Activated T-helper 1 cell treated with anti-CD3 and anti-CD28 coated beads, Interleukin-12 subunit alpha, Interleukin-12 subunit beta, Interleukin-2, Interleukin-4 antibody, amounts not matched to agents 30 ng/mL and 10 ng/mL and 1 ng/mL, durations not matched to agents 14 hours and 24 hours and 36 hours (primary cell): ENCODE measurements at places on chromosomes 7 and 10. TPM values are rescaled to one million over a fixed set of nuclear protein-coding genes. Genes with fewer than 3 reads are reported as not detected.

The LRRC18 gene
- total RNA-seq: not detected in 2 replicates

The PNLIPRP2 gene
- not detected in 2 replicates for total RNA-seq

The TLX1 gene
- not detected in 2 replicates for total RNA-seq

DNA sequence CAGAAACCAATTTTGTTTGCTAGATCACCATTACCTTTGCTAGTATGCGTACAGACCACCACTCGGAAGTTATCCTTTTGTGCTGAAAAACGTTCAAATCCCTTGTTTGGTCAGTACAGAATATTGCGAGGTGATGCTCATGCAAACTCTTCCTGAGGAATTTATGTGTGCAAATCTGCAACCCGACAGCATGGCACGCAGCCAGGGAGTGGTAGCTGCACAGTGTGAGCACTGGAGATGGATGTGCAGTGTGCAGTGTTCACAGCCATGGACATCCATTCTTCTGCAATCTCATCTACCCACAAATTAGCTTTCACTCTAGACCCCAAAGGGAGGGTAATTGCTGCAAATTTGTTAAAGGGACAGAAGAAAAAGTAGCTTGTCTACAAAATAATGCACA is 72.2 kb downstream of the CACUL1 start:
- peaks cover 11% of the 10 kb centered on the region for H3K36me3 ChIP-seq
- H3K4me3 ChIP-seq: no peak overlapping the region
- no peak for DNase-seq
- H3K27me3 ChIP-seq: no peaks in the 10 kb centered on the region
- no peak overlapping the region for H3K27ac ChIP-seq

DNA sequence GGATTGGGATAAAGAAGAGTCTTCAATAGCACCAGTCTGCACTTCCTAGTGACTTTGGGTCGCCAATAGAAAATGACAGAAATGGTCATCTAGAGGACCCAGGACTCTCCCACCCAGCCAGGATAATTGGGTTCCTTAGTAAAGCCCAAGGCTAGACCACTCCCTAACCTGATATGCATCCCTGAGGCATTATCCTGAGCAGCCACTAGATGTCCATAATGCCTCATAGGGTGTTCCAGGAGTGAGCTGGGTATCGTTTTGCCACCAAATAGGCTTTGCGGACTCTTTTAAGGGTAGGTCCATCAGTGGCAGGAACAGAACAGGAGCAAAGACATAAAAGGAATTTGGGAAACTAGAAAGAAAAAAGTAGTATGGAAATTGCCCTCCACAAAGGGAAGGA is 4.5 kb upstream of the LRRC4 start:
- no peak overlapping the region for H3K4me3 ChIP-seq
- H3K36me3 ChIP-seq: peaks cover 6% of the 10 kb centered on the region
- no peaks in the 10 kb centered on the region for H3K4me1 ChIP-seq
- H3K27me3 ChIP-seq: peaks cover 14% of the 10 kb centered on the region

DNA sequence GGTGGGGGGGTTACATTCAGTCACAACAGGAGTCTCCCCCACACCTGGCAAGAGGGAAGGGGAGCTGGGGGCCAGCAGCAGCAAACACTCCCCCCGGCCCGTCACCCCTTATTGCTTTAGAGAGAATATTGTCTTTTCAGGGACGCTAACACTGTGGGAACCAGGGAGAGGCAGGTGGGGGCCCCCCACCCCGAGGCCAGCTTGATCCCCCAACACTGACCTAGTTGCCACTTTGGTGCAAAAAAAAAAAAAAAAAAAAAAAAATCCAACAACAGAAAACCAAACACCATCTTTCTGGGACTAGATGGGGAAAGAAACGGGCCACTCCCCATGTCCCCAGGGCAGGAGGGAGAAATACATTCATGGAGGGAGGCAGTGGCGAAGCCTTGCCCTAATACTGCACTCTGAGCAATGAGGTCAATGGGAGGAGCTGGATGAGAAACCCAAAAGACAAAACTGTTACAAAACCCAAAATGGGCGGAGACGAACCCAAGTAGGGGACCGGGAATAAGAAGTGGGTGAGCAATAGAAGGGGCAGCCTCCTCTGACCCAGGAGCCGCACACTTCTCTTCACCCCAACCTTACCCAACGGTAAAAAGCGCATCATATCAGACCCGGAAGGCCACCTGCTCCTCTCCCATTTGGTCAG is 6.5 kb downstream of the GNB2 start:
- peaks cover 15% of the 10 kb centered on the region for H3K4me1 ChIP-seq
- H3K36me3 ChIP-seq: peaks cover 23% of the 10 kb centered on the region
- DNase-seq: no peak

GRCh38 chr10:30870896-30871295 is 160.8 kb downstream of the ZNF438 start:
- no peaks in the 10 kb centered on the region for H3K36me3 ChIP-seq
- H3K4me3 ChIP-seq: no peak overlapping the region
- no peaks in the 10 kb centered on the region for H3K27me3 ChIP-seq

DNA sequence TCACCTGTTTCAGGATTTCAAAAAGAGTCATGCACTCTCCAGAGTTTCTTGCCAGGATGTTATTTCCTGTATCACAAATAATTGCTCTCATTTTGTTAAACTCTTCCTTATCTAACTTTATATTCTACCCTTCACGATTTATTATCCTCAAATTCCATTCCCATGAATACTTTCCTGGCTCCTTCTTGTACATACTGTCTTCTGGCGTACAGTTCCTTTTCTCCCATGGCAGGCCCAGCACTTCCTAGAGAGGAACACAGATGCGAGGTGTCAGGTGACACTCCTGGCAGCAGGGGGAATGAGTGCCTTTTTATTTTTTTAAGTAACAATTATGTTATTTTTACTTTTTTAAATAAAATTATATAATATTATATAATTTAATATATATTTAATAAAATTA is 411.9 kb downstream of the TFEC start:
- no peak overlapping the region for H3K27ac ChIP-seq
- no peak overlapping the region for H3K4me3 ChIP-seq
- no peaks in the 10 kb centered on the region for H3K4me1 ChIP-seq
- no peaks in the 10 kb centered on the region for H3K27me3 ChIP-seq

DNA sequence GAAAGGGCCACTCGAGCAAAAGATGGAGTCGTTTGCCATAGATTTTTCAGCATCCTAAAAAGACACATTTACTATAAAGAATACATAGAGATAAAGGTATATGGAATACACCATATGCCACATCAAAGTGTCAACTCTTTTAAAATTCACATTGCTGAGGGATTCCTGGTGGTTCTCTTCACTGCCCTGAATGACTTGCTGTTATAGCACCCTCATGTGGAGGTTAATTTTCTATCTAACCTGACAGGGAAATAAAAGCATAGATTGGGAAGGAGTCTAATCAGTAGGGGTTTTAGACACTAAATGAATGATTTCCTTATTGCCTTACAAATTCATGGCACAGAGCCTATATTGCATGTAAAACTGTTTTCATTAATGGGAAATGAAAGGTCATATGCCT is 25.9 kb downstream of the DNAH11 start:
- no peak overlapping the region for H3K27ac ChIP-seq
- peaks cover 3% of the 10 kb centered on the region for H3K27me3 ChIP-seq
- no peak overlapping the region for H3K4me3 ChIP-seq
- no peak for DNase-seq

DNA sequence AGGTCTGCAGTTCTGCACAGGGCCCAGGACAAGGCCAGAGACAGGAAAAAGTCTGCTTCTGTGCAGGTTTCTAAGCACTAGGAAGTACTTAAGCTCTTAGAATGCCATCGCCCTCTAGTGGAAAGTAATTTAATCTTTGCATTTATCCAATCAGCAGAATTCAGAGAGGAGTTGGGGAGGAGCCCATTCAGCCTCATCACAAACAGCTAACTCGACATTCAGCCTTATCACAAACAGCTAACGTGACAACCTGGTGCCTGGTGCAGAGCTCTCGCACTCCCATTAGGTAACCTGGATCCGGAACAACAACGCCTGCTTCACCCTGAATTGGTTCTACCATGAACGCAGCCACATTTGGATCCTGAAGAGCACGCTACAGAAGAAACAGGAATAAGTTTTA is 15.2 kb downstream of the OAT start:
- H3K4me1 ChIP-seq: peaks cover 11% of the 10 kb centered on the region
- H3K27ac ChIP-seq: no peak overlapping the region
- no peak overlapping the region for H3K4me3 ChIP-seq
- H3K36me3 ChIP-seq: peaks cover 27% of the 10 kb centered on the region

DNA sequence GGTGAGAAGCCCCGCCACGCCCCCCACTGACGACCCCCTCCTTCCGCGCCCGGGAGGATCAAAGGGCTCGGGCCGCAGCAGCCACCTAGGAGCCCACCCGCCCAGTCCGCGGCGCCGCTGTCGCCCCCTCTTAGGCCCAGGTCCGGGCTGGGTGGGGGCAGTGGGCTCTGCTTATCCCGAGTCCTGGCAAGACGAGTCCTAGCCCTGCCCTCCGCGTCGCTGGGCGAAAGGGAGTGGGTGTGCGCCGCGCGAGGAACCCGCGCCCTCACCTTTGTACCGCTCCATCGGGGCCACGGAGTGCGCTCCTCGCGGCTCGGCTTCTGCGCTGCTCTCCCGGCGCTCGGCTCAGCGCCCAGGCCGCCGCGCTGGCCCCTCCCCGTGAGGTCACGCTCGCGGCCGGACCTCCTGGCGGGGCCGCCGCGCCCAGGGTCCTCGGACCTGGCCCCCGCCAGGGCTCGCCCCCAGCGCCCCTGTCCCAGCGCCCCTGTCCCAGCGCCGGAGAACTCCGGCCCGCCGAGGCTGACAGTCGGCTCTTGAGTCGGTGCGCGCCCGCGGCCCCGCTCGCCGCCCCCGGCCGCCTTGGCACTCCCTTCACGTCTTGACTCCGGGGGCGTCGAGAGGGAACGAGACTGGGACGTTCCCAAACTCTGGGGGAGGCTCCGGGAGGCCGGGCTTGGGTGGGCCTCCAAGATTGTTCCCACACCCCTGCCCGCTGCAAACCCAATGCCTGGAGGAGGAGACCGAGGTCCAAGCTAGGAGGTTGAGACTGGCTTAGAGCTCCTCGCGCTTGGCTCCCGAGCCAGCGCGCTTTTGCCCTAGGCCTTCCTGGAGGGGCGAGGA is at the start of gene AFAP1L2:
TSS of gene AFAP1L2 (minus strand) at position 332 of the 840 bp plus-strand sequence. CDS start at position 285, 47 bp downstream.
- peaks cover 55% of the 10 kb centered on the region for H3K27me3 ChIP-seq
- peak within 1 kb of the TSS; percentile 62 for H3K4me3 ChIP-seq
- no peak for DNase-seq
- H3K27ac ChIP-seq: no peak within 1 kb of the TSS
- H3K36me3 ChIP-seq: no peaks in the 10 kb centered on the region

DNA sequence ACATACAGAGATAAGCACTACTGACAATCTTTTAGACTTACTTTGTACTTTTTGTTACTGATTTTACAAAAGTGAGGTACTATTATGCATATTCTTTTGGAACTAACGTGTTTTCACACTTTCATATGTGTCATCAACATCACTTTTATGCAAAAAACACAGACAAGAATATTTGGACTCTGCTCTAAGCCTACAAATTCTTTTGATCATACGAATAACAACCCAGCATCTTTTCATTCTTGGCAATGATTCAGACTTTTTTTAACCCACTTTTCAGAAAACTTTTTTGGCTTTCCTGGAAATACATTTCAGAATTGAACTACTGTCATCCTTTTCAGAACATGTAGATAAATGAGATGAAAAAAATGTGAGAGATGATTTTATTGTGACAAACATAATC is 30.2 kb downstream of the USP6NL start:
- no peaks in the 10 kb centered on the region for H3K36me3 ChIP-seq
- H3K27ac ChIP-seq: no peak overlapping the region
- DNase-seq: no peak
- peaks cover 29% of the 10 kb centered on the region for H3K4me1 ChIP-seq
- no peak overlapping the region for H3K4me3 ChIP-seq

DNA sequence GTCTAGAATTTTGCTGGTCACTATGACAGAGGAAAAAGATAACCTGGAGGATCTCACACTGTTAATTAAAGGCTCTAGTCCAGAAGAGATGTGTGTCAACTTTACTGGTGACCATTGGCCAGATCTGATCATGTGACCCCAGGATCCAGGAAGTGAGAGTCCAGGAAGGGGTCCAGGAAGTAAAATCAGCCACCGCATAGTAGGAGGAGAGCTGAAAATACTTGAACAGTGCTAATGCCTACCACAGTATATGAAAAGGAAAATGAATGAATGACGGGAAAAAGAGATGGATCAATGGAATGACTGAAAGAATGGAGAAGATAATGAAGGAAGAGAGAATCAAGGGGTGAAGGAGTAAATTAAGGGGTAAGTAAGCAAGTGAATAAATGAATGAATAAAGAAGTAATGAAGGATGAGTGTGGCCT is 415.3 kb downstream of the RPS24 start:
- no peaks in the 10 kb centered on the region for H3K4me1 ChIP-seq
- H3K36me3 ChIP-seq: no peaks in the 10 kb centered on the region
- no peak overlapping the region for H3K27ac ChIP-seq
- DNase-seq: no peak

DNA sequence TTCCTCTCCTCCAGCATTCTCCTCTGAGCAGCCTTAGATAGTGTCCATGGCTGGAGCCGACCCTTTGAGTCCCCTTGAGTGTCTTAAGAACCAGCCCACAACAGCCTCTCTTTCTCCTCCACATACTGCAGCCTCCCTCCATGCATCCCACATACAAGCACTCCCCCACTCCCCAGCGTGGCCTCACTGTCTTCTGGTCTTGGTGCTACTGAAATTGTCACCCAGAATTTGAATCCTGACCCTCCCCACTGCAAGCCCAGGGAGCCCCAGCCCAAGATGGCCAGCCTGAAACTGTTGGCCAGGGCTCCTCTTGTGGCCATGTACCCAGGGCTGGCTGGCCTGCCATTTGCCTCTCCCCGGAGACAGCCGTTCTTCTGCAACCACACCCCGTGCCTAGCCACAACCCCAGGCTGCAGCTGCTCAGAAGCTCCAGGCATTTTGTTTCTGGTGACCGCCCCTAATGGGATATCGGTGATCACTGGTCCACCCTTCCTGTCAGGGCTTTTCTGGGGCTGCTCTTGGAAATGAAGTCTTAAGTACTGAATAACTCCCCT is 18.8 kb upstream of the SH2D4B start:
- peaks cover 46% of the 10 kb centered on the region for H3K36me3 ChIP-seq
- H3K27me3 ChIP-seq: no peaks in the 10 kb centered on the region
- peak overlapping the region; percentile 35 for H3K27ac ChIP-seq

DNA sequence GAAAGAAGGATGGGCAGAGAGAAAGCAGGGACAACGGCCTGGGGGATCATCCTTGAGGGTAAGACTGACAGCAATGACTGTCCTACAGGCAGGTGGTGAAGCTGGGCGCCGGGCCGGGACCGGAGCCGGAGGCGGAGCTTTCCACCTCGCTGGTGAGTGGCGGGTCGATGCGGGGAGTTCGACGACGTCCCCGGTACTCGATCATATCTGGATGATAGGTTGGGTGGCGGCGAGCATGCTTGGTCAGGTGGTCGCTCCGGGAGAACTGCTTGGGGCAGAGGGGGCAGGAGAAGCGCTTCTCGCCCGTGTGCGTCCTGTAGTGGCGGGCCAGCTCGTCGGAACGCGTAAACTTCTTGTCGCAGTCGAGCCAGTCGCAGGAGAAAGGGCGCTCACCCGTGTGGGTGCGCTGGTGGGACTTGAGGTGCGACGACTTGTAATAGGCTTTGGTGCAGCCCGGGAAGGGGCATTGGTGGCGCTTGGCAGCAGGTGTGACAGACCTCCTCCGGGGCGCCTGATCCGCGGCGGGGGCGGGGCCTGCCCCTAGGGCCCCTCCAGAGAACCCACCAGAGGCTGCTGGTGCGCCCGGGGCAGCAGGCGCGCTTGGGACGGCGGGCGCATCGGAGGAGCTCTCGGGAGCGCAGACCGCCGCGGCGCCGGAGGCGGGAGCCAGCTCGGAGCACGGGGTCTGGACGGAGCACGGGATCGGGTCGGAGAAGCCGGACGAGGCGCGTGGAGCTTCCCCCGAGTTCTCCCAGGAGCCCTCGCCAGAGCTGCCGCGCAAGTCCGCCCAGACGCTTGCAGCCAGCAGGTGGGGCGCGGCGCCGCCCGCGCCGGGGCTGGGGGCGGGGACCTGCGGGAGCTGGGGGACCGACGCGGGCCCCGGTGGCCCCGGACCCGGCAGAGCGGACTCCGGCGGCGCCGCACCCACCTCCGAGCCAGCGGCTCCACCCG is 752 bp downstream of the KLF14 start:
- peak overlapping the region; percentile 63 for H3K4me3 ChIP-seq
- peaks cover 70% of the 10 kb centered on the region for H3K27me3 ChIP-seq
